Cardiac fibroblast (primary cell): ENCODE measurements at places on chromosomes 11 and 22.

DNA sequence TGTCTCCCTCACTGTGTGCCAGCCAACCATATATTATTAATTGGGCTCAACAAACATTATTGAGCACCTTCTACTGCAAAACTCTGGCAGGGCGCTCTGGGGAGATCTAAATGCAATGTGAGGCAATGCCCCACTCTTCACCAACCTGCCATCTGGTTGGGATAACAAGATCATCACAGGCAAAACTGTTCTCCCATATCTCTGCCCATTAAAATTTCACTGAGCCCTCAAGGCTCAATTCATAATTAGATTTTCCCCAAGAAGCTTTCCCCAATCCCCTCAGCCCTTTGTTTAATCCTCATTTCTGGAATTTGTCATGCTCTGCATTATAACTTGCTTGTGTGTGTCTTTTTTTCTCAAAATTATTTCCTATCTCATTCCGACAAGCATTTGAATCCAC, 106.6 kb downstream of the ARL14EP start:
- DNase-seq = no peak

- no peak for DNase-seq
These were observed 20.8 kb downstream of the CCDC90B start for GRCh38 chr11:83265331-83265730.

DNA sequence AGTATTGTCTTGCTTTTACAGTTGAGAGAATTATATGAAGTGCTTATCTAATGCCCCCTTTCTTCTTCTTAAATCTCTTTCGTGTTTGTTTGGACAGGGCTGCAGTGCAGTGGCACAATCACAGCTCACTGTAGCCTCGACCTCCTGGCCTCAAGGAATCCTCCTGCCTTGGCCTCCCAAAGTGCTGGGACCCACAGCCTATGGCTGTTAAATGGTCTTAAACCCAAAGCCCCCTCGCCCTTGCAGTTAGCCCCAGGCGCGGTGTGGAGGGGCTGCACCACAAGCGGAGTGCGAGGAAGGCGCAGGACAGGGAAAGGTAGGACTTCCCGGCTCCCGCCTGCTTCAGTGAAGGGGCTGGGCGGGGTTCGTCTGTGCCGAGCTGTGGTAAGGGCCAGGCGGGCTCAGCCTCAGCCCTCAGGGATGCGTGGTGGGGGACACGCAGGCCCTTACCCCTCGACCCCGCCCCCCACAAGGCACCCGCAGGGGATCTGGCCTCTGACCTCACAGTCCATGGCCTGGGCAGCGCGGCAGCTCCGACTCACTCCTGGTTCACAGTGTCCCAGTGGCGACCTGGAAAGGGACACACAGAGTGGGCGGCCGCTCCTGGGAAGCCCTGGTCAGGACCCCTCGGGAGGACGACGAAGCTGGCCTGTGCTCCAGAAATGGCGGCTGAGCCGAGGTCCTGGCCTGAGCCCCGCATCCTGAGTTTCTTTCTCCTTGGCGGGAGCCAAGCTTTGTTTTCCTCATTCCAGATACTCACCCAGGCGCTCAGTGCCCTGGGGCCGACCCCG, 24.5 kb downstream of the BID start:
- DNase-seq = no peak

- DNase-seq = no peak
These were observed 11.9 kb downstream of the C22orf31 start for GRCh38 chr22:29049655-29050263.

DNA sequence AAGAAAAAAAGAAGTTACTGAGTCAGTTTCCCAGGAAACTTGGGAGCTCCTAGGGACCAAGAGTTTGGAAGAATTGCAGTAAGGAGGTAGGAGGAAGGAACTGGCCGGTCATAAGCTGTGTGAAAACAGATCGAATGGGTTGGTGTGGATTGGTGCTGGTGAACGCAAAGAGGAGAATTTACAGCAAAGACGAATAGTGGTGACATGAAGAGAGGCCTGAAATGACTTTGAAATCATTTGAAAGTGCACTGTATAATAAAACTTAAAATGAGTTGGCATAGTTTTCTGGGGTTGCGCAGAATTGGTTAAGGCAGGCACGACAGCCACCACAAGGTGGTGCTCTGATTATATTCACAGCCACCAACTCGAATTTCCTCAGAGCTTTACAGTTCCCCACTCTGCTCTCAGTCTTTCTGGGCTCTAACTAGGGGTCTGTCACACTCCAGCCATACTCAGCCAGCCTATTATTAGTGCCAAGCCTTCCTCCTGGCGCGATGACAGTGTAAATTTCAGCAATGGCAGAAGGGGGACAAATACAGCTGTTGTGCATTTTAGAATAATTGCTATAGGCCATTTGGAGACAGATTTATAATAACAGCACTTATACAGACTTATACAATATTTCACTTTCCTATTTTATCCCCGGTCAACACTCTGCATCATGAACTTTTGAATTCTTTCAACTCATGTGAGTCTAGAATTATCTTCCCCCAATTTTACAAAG, 8.3 kb upstream of the HTR3B start:
- peak; percentile 51 for DNase-seq

DNA sequence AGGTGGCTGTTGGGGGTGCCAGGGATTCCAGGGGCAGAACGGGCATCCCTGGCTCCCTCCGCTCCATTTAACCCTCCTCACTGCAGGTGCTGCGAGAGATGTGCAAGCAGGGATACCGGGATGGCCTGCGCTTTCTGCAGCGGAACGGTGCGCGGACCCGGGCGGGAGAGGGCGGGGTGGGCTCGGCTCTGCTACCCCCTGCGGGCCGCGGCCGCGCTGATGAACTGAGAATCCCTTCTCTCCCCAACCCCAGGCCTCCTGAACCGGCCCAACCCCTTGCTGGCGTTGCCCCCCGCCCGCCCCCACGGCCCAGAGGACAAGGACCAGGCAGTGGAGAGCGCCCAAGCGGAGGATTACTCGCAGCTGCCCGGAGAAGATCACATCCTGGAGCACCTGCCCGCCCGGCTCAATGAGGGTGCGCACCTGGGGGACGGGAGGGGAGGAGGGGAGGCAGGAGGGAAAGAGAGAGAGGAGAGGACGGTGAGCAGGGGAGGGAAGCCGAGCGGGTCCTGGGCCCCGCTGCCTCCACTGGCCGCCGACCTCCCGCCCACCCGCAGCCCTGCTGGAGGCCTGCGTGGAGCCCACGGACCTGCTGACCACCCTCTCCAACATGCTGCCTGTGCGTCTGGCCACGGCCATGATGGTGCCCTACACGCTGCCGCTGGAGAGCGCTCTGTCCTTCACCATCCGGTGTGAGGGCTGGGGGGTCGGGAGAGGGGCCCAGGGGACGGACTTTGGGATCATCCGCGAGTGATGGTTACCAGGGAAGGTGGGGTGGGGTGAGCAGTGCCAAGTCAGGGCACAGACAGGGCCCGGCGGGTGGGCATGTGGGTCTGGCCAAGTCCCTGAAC, 4.1 kb upstream of the CRACR2B start:
- DNase-seq = no peak

- DNase-seq = peak; percentile 83
These were observed 20.3 kb downstream of the CLPB start for GRCh38 chr11:72413914-72414628.

DNA sequence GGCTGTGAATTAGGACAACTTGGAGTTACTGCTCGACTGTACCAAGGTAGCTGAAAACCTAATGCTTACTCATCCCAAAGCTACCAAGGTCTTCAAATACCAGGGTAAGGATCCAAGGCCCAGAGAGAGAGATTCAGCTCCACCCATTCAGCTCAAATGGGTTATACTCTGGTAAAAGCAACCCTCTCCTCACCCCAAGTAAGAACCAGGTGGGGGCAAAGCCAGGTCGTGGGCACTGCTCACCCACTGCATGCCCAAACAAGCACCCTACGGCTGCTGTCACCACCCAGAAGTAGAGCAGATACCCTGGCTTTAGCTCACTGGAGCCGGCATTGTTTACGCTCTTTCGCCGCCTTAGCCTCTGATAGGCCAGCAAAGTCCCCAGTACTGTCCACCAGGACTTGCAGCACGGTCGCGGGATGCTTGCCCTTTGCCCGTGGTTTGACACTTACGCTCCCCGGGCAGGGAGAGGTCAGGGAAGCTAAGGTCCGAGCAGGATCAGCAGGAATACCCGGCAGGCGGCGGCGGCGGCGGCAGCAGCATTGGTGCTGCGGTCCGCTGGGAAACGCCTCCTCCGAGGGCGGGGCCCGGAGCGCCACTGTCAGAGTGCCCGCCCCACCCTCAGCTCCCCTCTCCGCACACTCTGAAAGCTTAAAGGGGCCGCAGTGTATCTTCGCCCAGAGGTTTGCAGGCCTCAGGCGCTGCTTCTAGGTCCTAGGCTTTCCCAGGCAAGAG, 19.6 kb downstream of the CKAP5 start:
- DNase-seq = peak; percentile 71

DNA sequence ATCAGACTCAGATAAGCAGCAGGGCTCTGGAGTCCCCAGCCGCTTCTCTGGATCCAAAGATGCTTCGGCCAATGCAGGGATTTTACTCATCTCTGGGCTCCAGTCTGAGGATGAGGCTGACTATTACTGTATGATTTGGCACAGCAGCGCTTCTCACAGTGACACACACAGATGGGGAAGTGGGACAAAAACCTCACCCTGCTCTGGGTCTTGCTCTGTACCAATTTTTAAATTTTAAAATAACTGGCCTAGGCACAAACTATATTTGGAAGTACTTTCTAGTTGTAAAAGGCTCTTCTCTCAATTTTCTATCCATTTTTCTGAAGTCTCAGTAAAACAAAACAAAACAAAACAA, 131.7 kb downstream of the VPREB1 start:
- no peak for DNase-seq

GRCh38 chr11:23569134-23569533, 708.9 kb upstream of the CCDC179 start:
- no peak for DNase-seq

DNA sequence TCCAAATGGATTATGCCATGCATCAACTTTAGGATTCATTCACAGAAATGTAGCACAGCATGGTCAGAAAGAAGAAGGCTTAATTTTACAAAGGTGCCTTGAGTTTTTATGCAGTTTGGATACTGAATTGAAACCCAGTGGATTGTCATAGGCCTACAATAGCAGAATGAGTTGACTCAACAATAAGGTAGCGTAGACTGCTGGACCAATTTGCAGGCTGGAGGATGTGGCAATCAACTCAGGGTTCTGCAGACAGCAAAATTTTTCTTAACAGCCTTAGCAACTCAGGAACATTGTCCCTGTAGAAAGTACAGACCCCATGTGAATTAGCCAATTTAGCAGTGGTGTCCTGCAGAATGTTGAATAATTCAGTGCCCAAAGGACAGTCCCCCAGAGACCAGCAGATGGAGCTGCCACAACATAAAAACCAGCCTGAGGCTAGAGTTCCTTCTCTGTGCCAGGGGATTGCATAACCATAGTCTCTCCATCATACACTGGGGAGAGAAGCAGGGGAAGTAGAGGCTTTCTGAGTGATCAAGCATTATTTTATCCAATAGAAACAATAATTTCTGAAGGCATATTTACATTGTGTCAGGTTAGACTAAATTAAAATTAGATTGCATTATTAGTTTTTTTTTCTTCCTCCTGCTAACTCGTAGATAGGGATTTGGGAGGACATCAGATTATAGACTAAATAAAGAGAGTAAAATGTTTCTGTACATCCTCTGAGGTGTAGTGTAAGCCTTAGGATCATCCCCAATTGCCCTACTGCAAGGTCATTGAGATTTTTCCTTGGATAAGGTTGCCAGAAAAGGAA, 20.3 kb upstream of the MRPL17 start:
- DNase-seq = peak; percentile 80

DNA sequence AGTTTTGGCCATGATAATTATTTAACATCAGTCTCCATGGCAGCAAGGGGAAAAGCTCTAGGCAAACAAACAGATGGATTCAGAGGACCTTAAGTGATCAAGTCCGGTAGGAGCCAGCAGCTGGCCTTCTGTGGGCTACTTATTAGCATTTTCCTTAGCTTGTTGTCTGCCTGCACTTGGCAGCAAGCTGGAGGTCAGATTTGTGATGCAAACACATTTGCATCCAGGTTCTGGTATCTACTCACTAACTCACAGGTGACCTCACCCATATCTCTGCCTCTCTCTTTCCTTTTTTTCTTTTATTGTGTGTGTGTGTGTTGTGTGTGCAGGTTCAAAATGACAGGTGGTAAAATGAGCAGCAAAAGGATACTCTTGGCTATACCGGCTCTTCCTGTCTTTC, 32.3 kb downstream of the ARHGAP42 start:
- DNase-seq = peak; percentile 35

GRCh38 chr11:96033599-96033998, 109.7 kb upstream of the MTMR2 start:
- DNase-seq = no peak

- peak; percentile 79 for DNase-seq
These were observed 73.5 kb downstream of the RNF169 start for GRCh38 chr11:74822170-74822569.

- peak; percentile 34 for DNase-seq
These were observed 11.5 kb downstream of the BMAL1 start for GRCh38 chr11:13289081-13289480.

- no peak for DNase-seq
These were observed 25.6 kb downstream of the PARVB start for GRCh38 chr22:44049486-44050231.

- no peak for DNase-seq
These were observed 9.5 kb downstream of the DUSP8 start for GRCh38 chr11:1562469-1563148.

DNA sequence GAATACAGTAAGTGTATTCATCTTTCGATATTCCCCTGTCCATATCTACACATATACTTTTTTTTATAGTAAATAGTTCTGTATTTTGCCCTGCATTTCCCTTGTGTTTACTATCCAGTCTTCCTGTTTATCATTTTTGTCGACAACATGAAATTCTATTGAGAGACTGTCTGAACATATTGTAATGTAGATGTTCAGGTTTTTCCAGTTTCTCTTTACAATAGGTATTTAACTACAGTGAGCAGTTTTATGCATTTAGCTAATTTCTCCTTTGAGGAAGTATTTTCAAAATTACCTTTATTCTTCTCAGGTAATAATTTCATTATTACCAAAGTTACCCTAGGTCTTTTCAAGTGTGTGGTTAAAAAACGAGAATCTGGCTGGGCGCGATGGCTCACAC, 16.7 kb downstream of the PIK3IP1 start:
- DNase-seq = no peak

GRCh38 chr11:124075841-124076651, 34.9 kb upstream of the OR10G7 start:
- DNase-seq = no peak

- peak; percentile 56 for DNase-seq
These were observed 2.9 kb upstream of the NNMT start for GRCh38 chr11:114293201-114293711.

- DNase-seq = peak; percentile 14
These were observed 38.3 kb upstream of the NFAM1 start for GRCh38 chr22:42470366-42471082.

GRCh38 chr22:45102896-45103420, 60.8 kb upstream of the NUP50 start:
- DNase-seq = no peak

GRCh38 chr22:42283278-42284201, 13.1 kb upstream of the TCF20 start:
- no peak for DNase-seq
